Astrocyte of the spinal cord (primary cell): ENCODE measurements at places on chromosomes 6 and 20.

GRCh38 chr6:127182501-127182900, 64.0 kb downstream of the RSPO3 start:
- DNase-seq, result peak; percentile 40

DNA sequence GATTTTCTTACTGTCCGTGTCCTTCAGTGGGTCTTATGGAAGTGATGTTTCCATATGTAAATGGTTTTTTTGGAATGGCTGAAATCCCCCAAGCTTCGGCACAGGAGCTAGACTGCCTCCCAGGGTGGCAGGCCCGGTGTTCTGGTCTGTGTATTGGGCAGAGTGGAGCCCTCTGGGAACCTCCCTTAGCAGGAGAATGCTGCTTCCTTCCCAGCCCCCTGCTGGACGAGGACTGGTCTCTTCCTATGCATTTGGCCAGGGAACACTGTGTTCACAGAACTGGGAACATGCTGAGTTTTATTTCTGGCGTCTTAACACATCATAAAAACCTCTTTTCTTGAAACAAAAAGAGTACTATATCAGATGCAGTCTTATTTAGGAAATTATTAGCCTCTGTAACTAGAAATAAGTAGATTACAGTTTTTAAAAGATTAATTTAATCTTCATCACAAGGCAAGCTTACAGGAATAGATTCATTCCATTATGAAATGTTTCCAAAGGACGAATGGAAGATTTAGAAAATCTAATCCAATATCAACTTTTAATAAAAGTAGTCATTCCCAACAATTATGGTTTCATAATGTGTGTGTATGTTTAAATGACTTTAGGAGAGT, 56.6 kb downstream of the SYTL3 start:
- DNase-seq, result peak; percentile 63

DNA sequence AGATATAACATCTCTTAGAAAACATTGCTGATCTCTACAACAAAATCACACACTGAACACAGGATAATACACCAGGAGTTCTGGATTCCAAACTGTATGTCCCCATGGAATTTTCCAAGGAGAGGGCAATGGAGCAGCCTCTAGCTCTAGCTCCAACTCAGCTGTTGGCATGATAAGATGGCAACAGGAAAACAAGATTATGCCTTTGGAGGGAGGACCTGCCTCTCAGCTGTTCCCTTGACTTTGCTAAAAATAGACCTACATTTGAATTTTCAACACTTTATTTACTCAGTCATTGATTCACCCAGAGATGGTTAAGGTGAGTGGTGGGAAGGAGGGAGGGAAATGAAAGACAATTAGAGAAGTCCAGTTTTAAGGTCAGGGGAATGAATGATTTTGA, 246.7 kb downstream of the ALDH8A1 start:
- DNase-seq, result no peak

DNA sequence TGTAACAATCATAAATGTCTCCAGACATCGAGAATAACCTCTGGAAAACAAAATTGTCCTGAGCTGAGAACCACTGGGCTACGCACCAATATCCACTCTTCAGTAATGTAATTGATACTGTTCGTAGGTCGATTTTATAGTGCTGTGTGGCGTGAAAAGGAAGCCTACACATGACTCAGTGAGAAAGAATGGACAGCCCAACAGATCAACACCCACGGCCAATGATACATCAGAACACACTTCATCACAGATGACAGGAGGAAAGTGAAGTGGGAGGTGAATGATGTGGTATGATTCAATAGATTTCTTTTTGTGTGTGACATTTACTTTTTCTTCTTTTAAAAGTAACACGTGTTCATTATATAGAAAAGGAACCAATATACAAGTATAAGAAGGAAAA, 93.5 kb downstream of the RPS12 start:
- peak; percentile 70 for DNase-seq

DNA sequence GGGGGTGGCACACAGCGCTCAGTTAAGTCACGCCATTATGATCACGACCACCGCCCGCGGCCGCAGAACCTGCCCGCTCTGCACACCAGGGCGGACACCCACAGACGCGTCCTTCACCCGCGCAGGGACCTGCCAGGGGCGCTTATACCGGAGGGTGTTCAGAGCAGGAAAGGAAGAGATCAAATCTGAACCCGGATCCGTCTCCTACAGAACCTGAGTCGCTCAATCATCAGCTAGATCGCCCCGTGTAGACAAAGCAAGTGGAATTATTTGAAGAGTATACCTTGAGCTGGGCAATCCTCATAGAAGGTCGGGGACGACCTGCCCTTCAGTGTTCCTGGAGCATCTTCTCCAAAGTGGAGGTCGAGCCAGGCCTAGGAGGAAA, 14.4 kb upstream of the ZNF217 start:
- no peak for DNase-seq

DNA sequence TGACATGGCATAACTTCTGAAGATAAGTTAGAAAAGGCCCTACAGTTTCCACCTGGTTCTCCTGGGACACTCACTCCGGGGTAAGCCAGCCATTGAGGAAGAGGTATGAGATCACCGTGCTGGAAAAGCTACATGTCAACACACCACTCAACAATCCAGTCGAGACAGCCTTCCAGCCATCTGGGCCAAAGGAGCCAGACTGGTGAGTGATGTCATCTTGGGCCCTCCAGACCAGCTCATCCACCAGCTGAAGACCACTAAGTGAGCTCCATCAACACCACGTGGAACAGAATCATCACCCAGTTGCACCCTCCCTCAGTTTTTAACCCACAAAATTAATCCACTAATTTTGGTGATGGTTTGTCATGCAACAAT, 32.3 kb upstream of the RSPO4 start:
- DNase-seq, result no peak

DNA sequence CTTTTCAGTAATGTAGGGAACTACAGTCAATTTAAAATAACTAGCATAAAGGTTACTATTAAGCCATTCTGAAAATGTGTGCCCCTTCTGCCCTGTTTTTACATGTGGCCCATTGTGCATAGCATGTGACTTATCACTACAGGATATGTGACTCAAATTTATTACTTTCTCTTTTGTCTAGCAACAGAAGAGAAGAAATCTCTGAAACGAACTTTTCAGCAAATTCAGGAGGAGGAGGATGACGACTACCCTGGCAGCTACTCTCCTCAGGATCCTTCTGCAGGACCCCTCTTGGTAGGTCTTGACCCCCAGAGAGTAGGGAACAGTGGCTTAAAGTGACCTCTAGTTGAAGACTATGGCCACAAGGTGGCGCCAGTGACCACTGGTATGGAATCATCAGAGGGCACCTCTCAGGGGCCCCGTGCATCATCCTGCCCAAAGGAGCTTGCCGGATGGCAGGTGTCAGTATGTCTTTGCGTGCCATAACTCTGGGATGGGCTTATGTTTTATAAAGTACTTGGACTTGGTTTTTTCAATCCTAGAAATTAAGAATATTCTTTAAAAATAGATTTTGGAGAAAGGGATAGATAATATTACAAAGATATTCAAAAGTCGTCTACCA, 23.9 kb downstream of the RPRD1B start:
- peak; percentile 72 for DNase-seq

- no peak for DNase-seq
These were observed 18.3 kb downstream of the SESN1 start for GRCh38 chr6:109076377-109076776.

DNA sequence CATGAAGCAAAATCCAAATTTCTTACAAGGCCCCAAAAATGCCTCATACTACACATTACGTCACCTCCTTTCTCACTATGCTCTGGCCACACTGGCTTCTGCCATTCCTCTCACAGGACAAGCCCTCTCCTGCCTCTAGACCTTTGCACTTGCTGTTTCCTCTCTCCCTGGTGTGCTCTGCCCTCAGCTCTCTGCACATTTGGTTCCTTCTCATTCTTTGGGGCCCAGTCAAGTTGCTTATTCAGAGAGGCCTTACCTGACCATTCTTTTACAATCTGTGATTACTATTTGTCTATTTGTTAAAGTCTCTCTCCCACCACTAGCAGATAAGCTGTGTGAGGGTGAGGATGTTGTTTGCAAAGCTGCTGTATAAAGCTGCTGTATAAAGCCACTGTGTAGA, 15.4 kb upstream of the GSTA4 start:
- DNase-seq, result no peak

DNA sequence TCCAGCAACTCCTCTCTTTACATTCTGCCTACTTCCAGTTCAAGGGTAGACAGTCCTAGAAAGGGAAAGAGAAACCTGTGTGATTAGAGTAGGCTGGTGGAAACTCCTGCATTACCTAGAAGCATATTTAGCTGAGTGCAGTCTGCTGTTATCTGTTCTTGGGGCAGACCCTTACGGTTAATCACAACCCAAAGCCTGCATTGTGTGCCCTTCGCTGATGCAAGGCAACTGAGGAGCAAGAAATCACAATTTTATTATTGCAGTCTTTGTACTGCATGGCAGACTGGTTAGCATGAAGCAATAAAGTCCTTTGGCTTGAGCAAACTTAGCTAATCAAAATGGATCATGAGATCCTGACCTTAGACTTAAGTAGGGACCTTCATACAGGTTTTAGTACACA, 1.5 kb upstream of the GOPC start:
- no peak for DNase-seq

- DNase-seq, result no peak
These were observed 383.9 kb downstream of the PLCB1 start for GRCh38 chr20:8515810-8516435.

GRCh38 chr6:65979120-65979519, 272.1 kb upstream of the EYS start:
- peak; percentile 5 for DNase-seq

GRCh38 chr20:54643761-54644160, 168.4 kb downstream of the DOK5 start:
- peak; percentile 91 for DNase-seq

- DNase-seq, result no peak
These were observed 206.5 kb upstream of the RREB1 start for GRCh38 chr6:6901205-6901719.

DNA sequence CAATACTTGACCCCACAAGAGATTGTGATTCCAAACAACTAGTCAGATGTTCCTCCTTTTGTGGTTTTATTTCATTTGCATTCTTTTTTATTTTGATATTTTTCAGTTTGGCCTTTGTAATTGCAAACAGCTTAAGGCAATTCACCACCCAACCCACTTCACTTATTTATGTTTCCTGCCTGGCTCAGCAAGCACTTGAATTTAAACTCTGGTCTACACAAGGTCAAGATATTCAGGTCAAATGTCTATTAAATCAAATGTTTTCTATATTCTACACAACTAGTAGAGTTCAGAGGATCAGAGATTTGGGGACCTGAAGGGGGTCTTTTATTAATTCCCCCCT, 100.1 kb downstream of the SGK1 start:
- DNase-seq, result no peak

- DNase-seq, result peak; percentile 22
These were observed 135.5 kb downstream of the CDKAL1 start for GRCh38 chr6:20669571-20670314.

DNA sequence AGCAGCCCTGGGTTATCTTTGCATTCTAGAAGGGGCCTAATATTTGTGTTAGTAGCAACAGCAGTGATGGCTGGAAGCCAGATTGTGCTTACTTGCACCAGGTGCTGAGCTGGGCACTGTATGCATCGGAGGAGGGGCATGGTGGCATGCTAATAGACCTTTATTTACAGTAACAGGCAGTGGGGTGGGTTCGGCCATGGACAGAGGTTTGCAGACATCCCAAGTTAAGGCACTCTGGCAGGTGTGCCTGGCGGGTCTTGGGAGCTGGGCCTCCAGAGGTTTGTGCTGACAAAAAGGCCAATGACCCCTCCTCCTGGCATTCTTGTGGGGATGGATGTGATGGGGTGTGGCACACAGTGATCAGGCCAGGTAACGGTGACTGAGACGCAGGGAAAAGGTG, 39.0 kb upstream of the CD93 start:
- no peak for DNase-seq

DNA sequence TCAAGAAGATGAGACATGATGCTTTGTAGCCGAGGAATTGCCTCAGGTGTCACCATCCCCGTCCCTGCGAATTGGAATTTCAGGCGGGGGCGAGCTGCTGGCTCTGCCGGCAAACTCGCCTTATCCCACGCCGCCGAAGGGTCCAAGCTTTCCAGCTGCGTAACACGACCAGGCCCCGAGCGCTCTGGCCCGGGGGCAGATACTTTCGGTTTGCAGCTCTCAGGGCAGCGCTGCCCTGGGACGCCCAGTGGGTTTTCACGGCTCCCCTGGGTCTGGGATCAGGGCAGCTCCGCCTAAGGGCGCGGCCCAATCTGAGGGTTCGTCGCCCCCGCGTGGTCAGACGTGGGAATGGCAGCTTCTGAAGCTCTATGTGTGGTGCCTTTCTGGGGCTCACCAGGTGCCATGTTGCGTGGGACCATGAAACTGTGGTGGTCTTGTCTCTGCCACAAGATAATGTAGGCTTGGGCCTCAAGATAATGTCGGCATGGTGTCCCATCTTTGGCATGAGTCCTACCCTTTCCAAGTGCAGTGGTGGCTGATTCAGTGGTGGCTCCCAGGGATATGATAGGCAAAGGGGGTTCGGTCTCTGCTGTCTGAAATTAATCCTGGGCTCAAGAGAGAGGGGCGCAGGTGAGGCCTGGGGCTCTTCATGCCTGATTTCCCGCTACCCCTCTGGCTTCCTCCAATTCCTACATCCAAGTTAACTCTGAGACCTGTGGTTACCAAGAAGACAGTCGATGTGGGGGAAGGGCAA, 21.0 kb downstream of the PIGT start:
- peak; percentile 75 for DNase-seq

DNA sequence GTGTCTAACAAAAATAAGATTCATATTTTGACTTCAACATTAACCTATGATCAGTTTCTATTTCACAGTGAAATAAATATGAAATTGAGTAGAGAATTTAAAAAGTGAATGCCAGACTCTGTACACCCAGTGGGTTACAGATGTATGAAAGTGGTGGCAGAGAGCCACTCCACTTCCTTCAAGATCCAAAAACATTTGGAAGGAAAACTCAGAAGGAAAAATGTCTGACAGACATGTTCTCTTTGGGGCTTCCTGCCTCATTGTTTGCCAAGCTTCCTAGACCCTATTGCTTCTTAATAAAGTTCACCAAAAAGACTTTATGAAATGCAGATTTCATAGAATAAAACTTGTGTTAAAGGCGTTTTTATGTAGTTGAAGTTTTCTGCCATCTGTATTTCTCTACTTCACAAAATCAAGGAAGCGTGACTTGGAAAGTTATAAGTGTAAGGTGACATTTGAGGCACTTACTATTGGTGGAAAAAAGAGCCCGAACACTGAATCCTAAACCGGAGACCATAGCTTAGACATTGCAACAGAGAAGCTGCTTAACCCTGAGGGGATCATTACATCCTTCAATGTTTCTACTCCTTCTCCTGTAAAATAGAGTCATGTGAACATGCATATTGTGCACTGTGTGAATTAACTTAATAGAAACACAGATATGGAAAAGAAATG, 12.8 kb downstream of the HMGCLL1 start:
- DNase-seq, result no peak
